ENCODE measurements at places on chromosomes 2 and 18. TPM values are rescaled to one million over a fixed set of nuclear protein-coding genes. Genes with fewer than 3 reads are reported as not detected.

The ALKAL2 gene
- total RNA-seq: 0.28 TPM

The CAPN14 gene
- total RNA-seq: 0.07 TPM

The RAB17 gene
- not detected for total RNA-seq

GRCh38 chr18:26464128-26465011 lies 84.0 kb downstream of the KCTD1 start:
- peaks cover 5% of the 10 kb centered on the region for H3K4me1 ChIP-seq
- H3K4me3 ChIP-seq: no peak overlapping the region
- no peaks in the 10 kb centered on the region for H3K27me3 ChIP-seq
- H3K27ac ChIP-seq: no peak overlapping the region
- H3K36me3 ChIP-seq: no peaks in the 10 kb centered on the region
- no peak for DNase-seq

- H3K4me1 ChIP-seq: peaks cover 2% of the 10 kb centered on the region
- H3K27ac ChIP-seq: no peak overlapping the region
- no peaks in the 10 kb centered on the region for H3K36me3 ChIP-seq
- H3K27me3 ChIP-seq: peaks cover 1% of the 10 kb centered on the region
- no peak overlapping the region for H3K4me3 ChIP-seq
Observed at GRCh38 chr2:121999264-121999663, 243.8 kb downstream of the TSN start.

Data from activated CD4-positive, alpha-beta T cell treated with anti-CD3 and anti-CD28 coated beads, Interleukin-2, amount 10 ng/mL, durations not matched to agents 24 days and 14 days (primary cell).